ENCODE measurements at places on chromosomes 1 and 21.

GRCh38 chr1:6245086-6245868 lies 1.3 kb downstream of the HES3 start:
- peak; percentile 65 for DNase-seq

DNA sequence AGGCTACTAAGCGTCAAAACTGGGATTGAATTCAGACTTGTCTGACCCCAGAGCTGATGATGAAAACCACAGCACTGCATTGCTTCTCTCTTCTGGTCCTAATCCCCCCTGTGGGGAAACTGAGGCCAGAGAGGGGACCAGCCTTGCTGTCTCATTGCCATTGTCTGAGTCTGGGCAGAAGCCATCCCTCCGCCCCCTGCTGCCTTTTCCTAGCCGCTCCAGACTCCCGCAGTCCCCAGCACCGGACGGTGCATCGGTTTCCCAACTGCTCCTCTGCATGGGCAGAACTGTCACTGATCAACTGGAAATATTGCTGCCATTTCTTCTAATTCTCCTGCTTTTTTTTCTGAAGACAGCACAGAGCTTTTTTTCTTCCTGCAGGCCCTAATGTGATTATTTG lies 157.4 kb downstream of the ACTL8 start:
- DNase-seq: no peak

- DNase-seq: no peak
Measured at GRCh38 chr1:198829944-198830343, 191.1 kb downstream of the PTPRC start.

DNA sequence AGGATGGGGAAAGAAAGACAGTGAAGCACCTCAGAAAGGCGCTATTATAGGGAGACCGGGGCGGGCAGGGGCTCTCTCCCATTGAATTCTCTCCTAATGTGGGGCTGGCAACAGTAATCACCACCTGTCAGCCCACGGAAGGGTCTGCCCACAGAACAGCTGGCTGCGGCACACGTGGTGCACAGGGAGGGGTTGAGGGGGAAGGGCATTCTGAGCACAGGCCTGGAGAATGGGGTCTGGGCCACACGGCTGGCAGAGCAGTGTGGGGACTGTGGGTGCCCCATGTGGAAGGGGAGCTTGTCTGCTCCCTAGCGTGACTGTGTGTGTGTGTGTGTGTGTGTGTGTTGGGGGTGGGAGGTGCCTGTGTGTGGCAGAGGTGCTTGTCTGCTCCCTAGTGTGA lies 4.1 kb downstream of the OLFML3 start:
- no peak for DNase-seq

DNA sequence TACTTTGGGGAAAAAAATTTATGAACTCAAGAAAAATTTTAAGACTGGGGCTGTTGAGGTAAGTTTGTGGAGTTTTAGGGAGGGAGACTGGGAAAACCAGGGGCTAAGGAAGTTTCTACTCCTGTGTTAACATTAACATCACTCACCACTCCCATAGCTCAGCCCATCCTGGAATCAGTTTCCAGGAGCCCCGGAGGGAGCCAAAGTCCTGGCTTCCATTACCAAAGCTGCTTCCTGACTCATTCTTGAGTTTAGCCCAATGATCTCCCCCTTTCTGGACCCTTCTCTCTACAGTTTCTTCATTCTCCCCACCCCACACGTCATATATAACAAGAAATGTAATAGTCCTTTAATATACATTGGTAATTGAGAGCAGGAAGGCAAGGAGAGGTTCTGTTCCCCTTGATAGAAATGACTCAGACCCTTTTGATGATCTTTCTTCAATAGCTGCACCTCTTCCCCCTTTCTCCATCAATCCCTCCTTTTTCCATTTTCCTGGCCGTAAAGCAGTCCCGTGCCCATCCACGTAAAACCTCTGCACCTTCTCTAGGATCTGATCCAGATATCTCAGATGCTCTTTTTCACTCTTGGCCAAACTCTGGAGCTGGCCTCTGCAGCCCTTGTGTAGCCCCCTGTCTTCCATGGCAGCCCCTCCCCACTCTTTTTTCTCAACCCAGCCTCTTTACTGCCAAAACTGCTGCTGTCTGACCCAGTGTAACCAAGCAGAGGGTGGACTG lies 4.6 kb upstream of the PIAS3 start:
- DNase-seq: no peak

DNA sequence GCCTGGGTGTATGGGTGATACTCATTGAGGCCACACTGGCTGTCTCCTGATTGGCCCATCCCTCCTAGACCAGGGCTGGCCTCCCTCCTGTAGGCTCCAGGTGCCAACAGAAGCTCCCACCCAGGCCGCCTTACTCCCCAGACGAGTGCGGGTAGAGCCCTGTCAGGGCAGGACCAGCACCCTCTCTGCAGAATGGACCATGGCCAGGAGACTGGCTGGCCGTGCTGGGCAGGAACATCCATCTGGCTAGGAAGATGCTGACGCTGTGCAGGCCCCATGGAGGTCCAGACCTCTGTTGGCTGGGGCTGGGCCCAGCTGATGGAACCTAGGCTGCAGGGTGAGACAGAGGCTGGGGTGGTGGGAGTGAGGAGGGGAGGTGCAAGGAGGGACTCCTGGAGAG lies 25.0 kb upstream of the EPB41 start:
- DNase-seq: no peak

DNA sequence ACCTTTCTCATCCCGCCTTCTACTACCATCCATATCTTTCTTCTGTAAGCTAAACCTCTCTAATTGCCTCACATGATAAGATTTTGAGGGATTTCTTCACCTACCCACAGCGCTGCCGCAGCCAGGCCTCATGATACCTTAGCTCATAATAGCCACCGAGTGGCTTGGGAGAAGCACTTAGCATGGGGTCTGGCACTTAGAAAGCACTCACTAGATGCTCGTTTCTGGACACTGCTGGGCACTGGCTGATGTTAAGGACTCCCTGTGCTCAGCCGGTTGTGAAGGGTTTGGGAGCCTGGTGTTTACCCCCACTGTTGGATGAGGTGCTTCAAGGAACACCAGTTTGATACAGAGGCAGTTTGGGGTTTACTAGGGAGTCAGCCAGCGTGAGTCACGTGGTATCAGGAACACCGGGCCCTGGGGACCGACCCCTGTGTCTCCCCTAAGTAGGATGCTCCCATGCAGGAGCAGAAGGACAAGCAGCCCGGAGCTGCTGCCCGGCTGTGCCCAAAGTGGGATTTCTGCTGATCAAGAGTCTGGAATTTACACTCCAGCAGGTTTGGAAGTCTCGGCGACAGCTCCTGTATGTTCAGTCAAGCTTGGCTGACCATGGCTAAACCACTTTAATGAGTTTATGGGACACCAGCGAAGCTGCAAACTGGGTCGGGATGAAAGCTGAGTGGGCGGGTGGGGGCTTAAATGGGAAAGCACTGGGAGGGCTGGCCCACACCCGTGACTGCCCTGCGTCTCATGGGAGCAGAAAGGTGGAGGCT lies 63.3 kb downstream of the GALNT2 start:
- no peak for DNase-seq

- no peak for DNase-seq
Measured at GRCh38 chr1:13587256-13588030, 3.8 kb downstream of the PDPN start.

- DNase-seq: no peak
Measured at GRCh38 chr1:22741118-22741517, 30.5 kb downstream of the EPHB2 start.

- DNase-seq: no peak
Measured at GRCh38 chr1:116152950-116153691, 41.9 kb downstream of the MAB21L3 start.

DNA sequence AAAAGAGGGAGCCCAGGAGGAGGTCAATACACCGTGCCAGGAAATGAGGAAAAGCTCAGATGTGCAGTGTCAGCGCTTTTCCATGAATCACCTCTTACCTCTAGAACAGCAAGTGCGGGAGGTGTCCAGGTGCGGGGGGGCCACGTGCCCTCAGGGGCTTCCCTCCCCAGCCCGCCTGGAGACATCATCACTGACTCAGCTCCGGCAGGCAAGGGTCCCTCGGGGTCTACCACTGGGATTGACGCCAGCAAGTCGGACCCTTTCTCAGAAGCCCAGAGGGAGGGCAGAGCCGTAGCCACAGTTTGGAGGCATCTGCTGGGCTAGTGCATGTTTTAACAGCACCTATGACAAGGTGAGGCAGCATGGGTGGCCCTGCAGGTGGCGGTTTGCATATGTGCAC lies 67.4 kb upstream of the TRAPPC10 start:
- DNase-seq: no peak

DNA sequence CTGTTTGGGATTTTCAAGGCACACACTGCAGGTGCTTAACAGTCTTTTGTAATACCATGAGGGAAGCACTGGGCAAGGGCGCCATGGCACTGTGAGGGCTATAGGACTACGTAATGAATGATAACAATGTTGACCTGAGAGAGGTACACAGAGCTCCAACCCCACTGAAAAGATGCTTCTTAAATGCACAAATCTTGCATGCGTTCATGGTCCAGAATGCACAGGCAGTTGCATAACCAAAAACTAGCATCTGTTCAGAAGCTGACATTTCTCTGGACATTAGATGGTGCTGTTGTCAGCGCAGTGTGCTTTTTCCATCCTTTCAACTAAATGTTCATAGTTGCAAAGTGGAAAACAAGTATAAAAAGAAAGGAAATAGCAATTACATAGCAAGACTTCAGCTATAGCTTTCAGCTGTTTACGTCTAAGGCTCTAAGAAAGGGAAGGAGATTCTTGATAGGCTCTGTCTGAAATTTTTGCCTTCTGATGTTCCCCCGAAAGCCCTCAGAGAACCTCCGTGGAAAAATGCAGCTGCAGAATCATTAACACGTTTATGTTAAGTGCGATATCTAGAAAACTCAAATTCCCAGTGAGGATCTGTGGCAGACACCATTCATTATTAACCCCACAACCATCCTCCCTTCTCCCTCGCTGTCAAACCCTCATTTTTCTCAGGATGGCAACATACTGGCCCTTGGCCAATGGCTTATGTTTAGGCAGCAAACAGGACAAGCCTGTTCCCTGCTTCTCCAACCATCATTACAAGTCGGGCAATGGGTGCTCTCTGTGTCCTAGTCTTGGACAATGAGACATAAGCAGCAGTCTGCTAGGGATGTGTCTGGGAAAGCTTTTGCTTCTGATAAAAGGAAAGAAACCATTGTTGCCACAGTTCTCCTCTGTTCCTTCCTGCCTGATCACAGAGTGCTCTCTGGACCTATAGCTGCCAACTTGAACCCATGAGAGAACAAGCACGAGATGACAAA lies 8.2 kb upstream of the TARBP1 start:
- peak; percentile 77 for DNase-seq

- DNase-seq: no peak
Measured at GRCh38 chr1:25973610-25974321, 24.1 kb downstream of the PAFAH2 start.
